ENCODE measurements at places on chromosomes 16 and 17. TPM values are rescaled to one million over a fixed set of nuclear protein-coding genes. Genes with fewer than 3 reads are reported as not detected.

Gene GAN
- total RNA-seq = 4.3 TPM

Gene PIRT
- total RNA-seq = not detected

Gene FOXC2
- 0.53 TPM for total RNA-seq

Gene CSH1
- total RNA-seq = not detected

Gene CACNG1
- total RNA-seq = not detected

Gene RPL13
- 7,100 TPM for total RNA-seq

Gene FBXO39
- total RNA-seq = 1.9 TPM

Gene RSL1D1
- 90.8 TPM for total RNA-seq

Gene PDIA2
- total RNA-seq = not detected

Gene GPR139
- total RNA-seq = not detected

Gene KCNJ2
- total RNA-seq = 0.53 TPM

Gene KRTAP9-4
- total RNA-seq = not detected

Gene AGRP
- total RNA-seq = not detected

Gene TBX4
- not detected for total RNA-seq

Gene AANAT
- total RNA-seq = not detected

Gene CLEC18A
- total RNA-seq = under 0.01 TPM

Gene KRT31
- not detected for total RNA-seq

Gene RPRML
- total RNA-seq = not detected

Gene TPSAB1
- not detected for total RNA-seq

Gene SMIM22
- not detected for total RNA-seq
